T-helper 17 cell (primary cell): ENCODE measurements at places on chromosomes 3 and 15.

DNA sequence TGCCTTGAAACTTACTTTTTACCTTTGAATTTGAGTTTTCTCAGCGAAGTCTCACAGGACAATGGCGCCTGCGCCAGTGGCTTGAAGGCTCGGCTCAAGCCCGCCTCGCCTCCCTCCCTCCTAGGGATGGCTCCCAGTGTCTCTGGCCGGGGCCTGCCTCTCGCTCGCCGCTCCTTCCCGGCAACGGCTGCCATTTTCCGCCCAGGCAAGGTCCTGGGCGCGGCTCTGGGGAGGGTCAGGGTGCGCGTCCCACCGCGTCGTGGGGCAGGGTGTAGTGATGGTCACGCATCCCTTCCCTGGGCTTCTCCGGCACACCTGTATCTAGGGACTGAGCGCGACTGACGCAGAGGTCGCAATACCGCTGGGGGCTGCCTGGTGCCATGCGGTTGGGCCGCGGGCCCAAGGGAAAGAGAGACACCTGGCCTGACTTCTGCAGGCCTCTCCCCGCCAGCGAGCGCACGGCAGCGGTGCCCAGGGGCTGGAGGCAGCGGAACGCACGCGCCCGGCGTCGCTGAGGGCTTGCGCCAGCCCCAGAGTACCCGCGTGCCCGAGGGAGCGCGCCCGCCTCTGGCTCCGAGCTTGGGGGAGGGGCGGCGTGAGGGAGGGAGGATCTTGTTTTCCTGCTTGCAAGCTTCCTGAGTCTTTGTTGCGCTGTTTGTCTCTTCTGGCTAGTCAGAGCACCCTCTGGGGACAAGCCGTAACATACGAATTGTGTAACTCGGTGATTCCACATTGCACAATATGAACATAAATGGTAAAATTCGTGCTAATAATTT lies 20.7 kb upstream of the FEM1B start:
- H3K4me3 ChIP-seq, result peak overlapping the region; percentile 80
- no peaks in the 10 kb centered on the region for H3K36me3 ChIP-seq
- peak; percentile 19 for DNase-seq
- peaks cover 9% of the 10 kb centered on the region for H3K4me1 ChIP-seq

DNA sequence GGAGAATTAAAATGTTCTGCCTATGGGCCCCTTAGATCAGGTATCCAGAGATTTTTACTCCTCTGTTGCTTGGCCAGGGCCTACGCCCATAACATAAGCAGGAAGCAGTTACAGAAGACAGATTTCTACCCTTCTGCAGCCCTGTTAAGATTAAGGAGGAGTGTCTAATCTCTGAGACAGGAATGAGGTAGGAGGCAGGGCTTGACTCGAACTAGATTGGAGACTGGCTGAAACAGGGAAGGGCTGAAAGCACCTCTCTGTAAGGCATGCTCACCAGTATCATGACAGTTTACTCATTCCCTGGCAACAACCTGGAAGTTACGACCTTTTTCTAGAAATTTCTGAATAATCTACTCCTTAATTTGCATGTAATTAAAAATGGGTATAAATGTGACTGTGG lies 16.7 kb downstream of the PLA2G4D start:
- peaks cover 11% of the 10 kb centered on the region for H3K27me3 ChIP-seq
- H3K27ac ChIP-seq, result no peak overlapping the region
- H3K4me1 ChIP-seq, result peaks cover 4% of the 10 kb centered on the region
- H3K4me3 ChIP-seq, result no peak overlapping the region

DNA sequence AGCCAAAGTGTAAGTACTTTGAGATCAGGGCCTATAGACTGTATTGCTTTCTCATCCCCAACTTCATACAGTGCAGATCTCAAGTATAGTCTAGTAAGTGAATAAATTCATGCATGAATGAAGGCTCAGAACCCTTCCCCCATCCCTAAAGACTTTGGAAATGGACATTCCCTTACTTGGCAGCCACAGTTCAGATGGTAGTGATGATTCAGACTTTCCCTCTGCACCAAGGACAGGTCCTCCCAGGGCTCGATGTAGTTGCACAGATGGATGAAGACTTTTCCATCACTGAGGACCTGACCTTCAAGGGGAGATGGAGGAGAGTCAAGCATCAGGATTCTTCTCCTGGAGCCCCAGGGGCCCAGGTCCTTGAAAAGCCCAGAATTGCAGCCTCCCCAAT lies 4.6 kb downstream of the TIMP4 start:
- H3K4me1 ChIP-seq, result peaks cover 9% of the 10 kb centered on the region
- no peak overlapping the region for H3K27ac ChIP-seq
- DNase-seq, result no peak
- no peak overlapping the region for H3K4me3 ChIP-seq
- peaks cover 23% of the 10 kb centered on the region for H3K27me3 ChIP-seq
- peaks cover 1% of the 10 kb centered on the region for H3K36me3 ChIP-seq

- H3K4me1 ChIP-seq, result peaks cover 43% of the 10 kb centered on the region
- peak; percentile 58 for DNase-seq
- H3K27ac ChIP-seq, result peak overlapping the region; percentile 65
- no peaks in the 10 kb centered on the region for H3K36me3 ChIP-seq
- H3K27me3 ChIP-seq, result no peaks in the 10 kb centered on the region
- H3K4me3 ChIP-seq, result peak overlapping the region; percentile 55
These were observed 3.5 kb upstream of the SHISA5 start for GRCh38 chr3:48507256-48508061.

DNA sequence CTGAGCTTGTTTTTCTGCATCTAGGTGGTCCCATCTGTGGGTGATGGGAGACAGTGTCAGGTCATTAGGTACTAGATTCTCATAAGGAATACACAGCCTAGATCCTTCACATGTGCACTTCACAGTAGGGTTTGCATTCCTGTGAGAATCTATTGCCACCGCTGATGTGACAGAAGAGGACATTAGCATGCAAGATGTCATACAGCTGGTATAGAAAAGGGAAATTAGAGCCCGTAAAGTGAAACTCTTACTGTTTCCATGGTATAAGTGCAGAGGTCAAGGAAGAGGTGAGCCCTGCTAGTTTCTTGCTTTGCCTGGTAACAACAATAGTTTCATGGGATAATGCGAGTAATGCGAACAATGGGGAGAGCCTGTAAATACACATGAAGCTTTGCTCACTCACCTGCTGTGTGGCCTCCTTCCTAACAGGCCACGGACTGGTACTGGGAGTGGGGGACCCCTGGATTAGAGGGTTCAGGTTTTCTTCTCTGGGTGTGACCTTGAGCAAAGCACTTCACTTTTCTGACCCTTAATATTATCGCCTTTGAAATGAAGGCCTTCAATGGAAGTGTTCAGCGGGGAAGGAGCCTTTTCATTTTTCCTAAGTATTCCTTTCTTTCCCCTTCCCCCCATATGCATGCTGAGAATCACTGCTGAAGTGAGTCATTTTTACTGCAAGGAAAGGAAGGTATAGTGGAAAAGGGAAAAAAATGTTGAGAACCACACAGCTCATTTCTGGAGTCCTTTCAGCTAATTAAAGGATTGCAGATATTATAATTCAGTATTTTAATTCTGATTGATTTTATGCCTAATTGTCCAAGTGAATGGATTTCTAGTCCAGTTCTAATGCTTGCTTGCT lies 286.4 kb downstream of the UBE2E2 start:
- DNase-seq, result no peak
- no peaks in the 10 kb centered on the region for H3K27me3 ChIP-seq

DNA sequence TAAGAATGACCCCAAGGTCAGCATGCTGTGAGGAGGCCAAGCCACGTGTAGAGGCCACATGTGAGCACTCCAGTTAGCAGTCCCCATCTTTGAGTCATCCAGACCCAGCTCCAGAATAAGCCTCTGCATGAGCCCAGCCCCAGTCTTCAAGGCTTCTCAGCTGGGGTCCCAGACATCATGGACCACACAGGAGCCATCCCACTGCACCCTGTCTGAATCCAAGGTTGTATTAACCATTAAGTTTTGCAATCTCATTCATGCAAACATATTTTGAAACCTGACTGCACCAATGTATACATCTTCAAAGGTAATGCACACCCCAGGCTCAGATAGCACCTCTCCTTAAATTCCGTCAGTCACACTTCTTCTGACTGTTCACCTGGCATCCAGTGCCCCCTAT lies 249.1 kb upstream of the CHRNA7 start:
- no peak for DNase-seq
- H3K4me3 ChIP-seq, result no peak overlapping the region
- H3K36me3 ChIP-seq, result peaks cover 2% of the 10 kb centered on the region
- H3K4me1 ChIP-seq, result peaks cover 8% of the 10 kb centered on the region
- no peak overlapping the region for H3K27ac ChIP-seq

- H3K4me3 ChIP-seq, result no peak overlapping the region
- H3K4me1 ChIP-seq, result peaks cover 13% of the 10 kb centered on the region
- H3K27ac ChIP-seq, result no peak overlapping the region
- H3K27me3 ChIP-seq, result peaks cover 21% of the 10 kb centered on the region
- no peak for DNase-seq
These were observed 44.9 kb upstream of the SEC13 start for GRCh38 chr3:10365791-10366190.

DNA sequence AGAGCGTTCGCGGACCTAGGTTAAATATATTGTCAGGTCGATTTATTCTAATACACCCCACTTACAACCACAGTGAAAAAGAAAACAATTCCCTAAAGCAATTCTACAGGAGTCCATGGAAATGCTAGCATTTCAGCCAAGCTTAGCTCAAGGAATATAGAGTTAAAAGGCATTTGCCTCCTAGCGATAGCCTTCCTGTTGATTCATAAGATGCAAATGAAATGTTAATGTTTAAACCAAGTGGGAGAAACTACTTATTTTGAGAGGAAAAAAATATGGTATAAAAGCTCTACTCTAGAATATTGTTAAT lies 1.7 kb upstream of the ALCAM start:
- H3K27ac ChIP-seq, result no peak overlapping the region
- DNase-seq, result no peak
- no peaks in the 10 kb centered on the region for H3K36me3 ChIP-seq
- peaks cover 30% of the 10 kb centered on the region for H3K27me3 ChIP-seq
- peaks cover 27% of the 10 kb centered on the region for H3K4me1 ChIP-seq

DNA sequence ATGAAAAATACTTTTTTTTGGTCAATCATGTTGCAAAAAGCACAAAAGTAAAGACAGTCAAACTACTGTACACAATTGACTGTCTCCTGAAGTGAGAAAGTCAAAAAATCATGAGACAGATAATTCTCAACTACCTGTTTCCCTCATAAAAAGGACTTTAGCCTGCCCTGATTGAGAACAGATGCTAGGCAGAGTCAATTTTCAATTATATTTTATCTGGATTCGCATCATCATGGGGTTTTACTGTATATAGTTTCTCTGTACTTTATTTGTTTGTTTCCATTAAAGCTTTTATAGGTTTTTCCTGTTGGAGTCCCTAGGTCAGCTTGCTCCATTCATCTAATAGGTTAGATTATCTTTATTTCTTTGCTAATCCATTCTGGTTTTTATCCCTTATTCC lies 53.8 kb downstream of the ECT2 start:
- H3K27me3 ChIP-seq, result no peaks in the 10 kb centered on the region
- no peak for DNase-seq
- no peaks in the 10 kb centered on the region for H3K36me3 ChIP-seq

- no peaks in the 10 kb centered on the region for H3K27me3 ChIP-seq
- peak overlapping the region; percentile 37 for H3K27ac ChIP-seq
- H3K4me3 ChIP-seq, result no peak overlapping the region
- DNase-seq, result no peak
These were observed 23.3 kb downstream of the SCG5 start for GRCh38 chr15:32664796-32665195.

DNA sequence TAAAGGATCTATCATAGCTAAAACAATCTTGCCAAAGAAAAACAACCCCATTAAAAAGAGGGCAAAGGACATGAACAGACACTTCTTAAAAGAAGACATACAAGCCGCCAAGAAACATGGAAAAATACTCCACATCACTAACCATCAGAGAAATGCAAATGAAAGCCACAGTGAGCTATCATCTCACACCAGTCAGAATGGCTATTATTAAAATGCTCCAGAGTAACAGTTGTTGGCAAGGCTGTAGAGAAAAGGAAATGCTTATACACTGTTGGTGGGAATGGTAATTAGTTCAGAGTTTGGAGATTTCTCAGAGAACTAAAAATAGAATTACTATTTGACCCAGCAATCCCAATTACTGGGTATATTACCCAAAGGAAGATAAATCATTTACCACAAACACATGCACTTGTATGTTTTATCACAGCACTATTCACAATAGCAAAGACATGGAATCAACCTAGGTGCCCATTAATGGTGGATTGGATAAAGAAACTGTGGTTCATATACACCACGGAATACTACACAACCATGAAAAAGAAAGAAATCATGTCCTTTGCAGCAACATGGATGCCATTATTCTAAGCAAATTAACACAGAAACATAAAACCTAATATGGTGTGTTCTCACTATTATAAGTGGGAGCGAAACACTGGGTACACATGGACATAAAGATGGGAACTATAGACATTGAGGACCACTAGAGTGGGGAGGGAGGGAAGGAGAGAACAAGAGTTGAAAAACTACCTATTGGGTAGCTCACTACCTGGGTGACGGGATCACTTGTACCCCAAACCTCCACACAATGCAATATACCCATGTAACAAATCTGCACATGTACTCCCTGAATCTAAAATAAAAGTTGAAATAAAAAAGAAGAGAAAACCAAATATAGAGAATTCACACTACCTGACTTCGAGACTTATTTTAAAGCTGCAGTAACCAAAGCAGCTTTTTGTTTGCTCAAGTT lies 32.6 kb downstream of the ITGA11 start:
- peaks cover 2% of the 10 kb centered on the region for H3K36me3 ChIP-seq
- H3K27me3 ChIP-seq, result peaks cover 9% of the 10 kb centered on the region
- DNase-seq, result no peak
- H3K27ac ChIP-seq, result no peak overlapping the region
- no peak overlapping the region for H3K4me3 ChIP-seq
